Osteocyte (in vitro differentiated cells): ENCODE measurements at places on chromosomes 5 and 9.

- no peak for DNase-seq
Measured at GRCh38 chr9:95852059-95853032, 23.1 kb upstream of the ERCC6L2 start.

- no peak for DNase-seq
Measured at GRCh38 chr5:99553211-99553810, 624.5 kb upstream of the CHD1 start.

- DNase-seq = no peak
Measured at GRCh38 chr9:98132806-98133631, 14.0 kb upstream of the TRIM14 start.

GRCh38 chr5:66363097-66363496 lies 219.0 kb downstream of the SREK1 start:
- DNase-seq = no peak

DNA sequence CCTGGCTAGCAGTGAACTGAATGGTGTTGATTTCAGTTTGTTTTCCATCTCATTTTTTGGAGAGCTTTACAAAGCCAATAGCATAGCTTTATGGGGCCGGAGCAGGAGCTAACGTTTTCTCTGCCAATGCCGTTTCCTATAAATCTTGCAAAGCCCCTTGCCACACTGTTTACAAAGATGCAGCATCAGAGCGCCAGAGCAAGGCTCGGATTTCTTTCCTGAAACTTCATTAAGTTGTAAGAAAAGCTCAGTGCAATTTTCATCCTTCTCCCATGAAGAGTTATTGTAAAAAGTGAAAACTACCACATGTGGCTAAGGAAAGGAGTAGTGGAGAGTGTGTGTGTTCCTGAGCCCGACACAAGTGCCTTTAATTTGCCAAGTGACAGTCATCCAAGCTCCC lies 178.2 kb upstream of the GDNF start:
- no peak for DNase-seq

DNA sequence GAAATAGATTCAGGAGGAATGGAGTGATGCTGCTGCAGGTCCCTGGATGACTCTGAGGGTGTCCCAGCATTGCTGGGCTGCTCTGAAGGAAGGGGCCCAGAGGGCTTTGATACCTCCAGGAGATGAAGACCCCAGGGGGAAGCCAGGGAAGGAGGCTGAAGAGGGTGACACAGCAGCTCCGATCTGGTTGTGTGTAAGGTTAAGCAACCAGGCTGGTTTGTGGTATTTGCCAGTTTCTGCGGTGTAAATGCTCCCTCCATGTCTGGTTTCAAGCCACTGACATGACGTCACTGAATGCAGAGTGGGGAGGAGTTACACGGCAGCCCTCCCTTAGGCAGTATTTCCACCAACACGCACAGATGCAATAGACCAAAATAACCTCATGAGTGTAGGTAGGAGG lies 40.0 kb upstream of the ORM1 start:
- DNase-seq = no peak

GRCh38 chr9:83794051-83794450 lies 23.5 kb downstream of the GKAP1 start:
- DNase-seq = no peak

DNA sequence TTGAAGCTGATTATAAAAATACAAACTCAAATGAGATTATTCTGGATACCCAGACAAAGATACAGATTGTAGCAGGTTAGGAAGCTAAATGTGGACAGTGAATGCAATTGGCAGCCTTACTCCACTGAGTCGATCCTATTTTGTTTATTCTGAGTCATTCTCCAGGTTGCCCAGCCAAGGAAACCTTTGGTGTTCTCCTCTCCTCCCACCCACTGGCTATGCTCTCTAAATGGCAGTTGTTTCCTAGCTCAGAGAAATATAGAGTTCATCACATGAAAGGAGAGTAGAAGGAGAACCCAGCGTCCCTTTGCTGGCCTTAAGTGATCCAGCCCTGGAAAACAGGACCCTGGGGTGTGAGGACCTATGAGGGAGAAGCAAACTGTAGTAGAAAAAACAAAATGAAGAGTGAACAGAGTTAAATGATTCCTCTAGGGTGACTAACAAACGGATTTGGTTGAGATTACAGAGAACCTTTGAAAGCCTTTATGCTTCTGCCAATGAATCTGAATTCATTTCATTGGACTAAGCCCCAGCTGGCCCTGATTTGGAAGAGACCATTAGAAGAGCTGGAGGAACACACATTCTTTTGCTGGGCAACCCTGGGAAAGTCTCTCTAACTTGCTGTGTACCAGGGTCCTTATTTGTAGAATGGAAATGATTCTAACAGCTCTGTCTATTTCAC lies 95.1 kb downstream of the BRINP1 start:
- DNase-seq = no peak

DNA sequence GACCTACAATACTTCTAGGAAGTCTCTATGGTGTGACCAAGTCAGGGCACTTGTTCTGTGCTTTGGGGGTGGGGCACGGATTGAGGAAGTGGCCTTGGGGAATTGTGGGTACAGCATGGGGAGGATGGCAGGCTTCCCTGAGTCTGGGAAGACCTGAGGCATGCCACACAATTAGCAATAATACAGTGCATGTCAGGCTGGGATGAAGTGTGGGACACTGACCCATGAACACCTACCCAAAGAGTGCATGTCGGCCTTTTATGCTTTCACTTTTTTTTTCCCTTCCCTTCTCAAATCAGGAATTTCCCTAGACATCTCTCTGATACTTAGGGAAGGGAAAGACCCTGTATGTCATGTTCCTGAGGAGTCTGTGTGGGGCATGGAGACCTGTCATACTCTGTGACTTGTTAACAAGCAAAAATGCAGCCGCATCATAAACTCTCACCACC lies 146.4 kb downstream of the PALM2AKAP2 start:
- DNase-seq = no peak

DNA sequence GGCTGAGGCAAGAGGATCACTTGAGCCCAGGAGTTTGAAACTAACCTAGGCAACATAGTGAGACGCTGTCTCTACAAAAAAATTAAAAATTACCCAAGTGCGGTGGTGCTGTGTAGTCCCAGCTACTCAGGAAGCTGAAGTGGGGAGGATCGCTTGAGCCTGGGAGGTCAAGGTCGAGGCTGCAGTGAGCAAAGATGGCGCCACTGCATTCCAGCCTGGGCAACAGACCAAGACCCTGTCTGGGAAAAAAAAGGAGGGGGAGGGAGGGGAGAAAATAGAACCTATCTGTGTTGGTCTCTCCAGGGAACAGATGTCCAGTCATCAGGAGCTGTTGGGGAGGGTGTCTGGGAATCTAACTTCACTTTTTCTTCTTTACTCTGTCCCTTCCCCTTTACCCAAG lies 24.3 kb downstream of the MAT2B start:
- no peak for DNase-seq

DNA sequence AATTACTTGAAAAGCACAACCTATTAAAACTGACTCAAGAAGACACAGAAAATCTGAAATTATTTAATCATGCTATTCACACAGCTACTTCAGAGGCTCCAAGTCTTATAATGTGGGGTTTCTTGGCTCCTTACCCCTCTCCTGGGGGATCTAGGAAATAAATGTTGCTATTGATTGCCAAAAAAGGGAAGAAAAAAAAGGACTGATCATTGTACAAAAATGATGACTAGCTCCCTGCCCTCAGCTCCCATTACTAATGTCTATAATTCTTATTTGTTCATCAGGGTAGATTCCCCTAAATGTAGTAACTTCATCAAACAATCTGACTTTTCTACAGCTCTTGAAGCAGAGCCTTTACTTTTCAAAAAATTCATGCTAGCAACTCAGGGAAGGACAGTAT lies 3.3 kb upstream of the SMC5 start:
- no peak for DNase-seq

DNA sequence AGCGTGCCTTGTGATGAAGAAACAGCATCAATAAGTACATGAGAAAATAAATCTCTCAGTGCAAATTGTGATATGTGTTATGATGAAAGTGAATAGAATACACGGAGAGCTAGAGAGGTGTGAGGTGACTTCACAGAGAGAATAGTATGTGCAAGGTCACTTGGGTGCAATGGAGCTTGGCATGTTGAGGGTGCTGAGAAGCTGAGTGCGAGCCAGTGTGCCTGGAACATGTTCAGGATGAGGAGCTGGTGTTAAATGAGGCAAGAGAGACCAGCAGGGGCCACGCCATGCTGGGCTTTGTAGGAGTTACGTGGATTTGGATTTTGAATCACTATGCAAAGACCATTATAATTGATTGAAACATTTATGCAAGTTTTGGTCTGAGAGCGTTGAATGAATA lies 12.8 kb upstream of the RPS23 start:
- no peak for DNase-seq

DNA sequence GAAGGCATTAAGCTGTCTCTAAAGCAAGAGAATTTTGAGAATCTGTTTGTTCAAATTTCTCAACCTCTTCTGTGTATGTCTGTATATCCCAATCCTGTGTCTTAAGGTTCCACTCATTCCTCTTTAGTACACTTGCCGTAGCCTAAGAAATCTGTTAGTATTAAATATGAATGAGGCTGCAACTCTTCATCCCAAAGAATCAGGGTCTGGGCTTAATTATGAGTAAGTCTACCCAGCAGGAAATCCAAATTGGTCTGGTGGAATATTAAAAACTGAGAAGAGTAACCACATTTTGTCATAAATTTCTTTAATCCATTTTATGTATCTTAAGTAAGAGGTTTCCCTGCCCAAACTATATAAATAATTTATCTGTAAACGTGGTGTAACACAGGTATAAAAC lies 1171.2 kb downstream of the CDH12 start:
- DNase-seq = no peak

DNA sequence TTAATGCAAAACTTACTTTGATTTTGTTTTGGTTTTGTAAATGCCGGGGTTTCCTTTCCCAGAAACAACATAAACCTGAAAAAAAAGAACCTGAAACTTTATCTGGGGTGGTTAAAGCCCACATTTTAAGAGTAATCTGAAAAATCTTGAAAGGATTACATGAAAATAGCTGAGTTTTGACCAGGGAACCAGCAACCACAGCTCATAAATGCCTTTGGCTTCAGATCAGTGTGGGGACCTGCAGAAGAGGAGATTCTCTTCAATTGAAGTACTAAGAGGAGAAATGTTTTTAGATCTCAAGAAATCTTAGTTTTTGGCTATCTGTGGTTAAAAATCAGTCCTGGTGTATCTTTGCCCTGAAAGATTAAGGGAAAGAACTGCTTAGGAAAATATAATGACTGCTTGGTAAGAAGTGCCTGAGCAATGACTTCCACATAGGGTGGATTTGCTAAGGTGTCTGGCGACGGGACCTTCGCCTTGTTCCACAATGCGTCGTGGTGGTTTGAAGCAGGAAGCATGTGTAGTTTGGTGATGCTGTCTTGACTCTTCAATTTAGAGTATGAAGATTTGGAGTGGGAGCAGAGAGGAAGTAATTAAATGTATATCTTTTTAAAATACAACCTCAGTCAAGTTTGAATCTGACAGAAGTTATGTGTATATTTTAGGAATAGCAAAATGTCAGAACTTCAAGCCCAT lies 186.5 kb downstream of the MAN2A1 start:
- DNase-seq = no peak

GRCh38 chr5:169100735-169101075 lies 200.2 kb downstream of the SLIT3 start:
- DNase-seq = no peak

DNA sequence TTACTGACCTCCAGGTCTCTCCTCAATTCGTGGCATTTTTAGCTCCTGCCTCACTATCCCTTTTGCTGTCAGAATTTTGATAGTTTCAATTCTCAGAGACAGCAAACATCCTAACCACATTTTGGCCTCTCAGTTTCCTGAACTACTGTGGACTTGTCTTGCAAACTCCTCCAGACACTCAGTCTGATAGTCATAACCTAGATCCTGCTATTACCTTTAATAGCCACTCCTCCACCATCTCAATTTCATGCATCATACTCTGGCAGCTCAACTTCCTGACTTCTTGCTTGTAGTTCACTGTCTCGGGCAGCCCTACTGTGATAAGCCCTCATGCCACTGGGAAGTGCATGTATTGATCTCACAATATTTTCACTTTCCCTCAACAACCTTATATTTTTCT lies 481.8 kb upstream of the CDH18 start:
- no peak for DNase-seq

GRCh38 chr5:149761461-149761860 lies 31.4 kb downstream of the PPARGC1B start:
- no peak for DNase-seq

DNA sequence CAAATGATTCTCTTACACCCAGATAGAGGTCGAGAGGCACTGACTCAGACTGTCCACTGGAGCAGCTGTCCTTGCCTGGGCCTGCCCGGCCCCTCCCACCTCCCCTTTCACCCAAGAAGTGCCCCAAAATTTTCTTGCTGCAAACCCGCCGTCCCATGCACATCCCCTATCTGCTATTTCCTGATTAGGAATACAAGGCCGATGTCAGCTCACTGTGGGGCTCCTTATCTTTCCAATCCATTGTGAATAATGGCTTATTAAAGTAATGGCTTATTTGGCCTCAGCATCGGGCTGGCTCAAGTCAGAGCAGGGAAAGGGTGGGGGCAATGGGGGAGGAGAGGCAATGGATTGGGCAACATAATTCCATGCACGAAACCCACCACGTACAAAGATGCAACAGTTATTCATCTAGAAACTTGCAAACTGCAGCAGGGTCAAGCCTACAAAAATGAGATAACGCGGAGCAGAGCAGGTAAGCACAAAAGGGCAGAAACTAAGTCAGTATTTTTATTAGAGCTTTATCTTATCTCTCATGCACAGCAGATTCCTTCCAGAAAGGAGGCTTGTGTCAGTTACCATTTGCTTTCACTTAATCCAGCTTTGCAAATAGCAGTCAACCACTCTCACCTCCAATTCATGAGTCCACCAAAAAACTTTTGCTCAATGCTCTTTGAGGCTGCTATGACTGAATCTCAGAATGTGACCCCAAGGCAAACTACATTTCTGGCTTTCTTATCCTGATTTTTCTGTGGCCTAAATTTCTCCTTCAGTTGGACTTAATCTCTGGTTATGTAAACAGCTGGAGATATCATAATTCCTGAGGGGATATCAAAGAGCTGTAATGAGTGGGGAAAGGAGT lies 138.2 kb upstream of the OSMR start:
- no peak for DNase-seq
